ENCODE measurements at places on chromosomes 5 and 9.

GRCh38 chr9:1272488-1272887 lies 222.3 kb downstream of the DMRT2 start:
- no peak for DNase-seq

GRCh38 chr9:107337676-107338590 lies 54.9 kb downstream of the RAD23B start:
- DNase-seq, result no peak

GRCh38 chr9:127825319-127826051 lies 22.8 kb downstream of the FPGS start:
- DNase-seq, result no peak

- DNase-seq, result no peak
Measured at GRCh38 chr5:17317473-17317872, 100.0 kb downstream of the BASP1 start.

DNA sequence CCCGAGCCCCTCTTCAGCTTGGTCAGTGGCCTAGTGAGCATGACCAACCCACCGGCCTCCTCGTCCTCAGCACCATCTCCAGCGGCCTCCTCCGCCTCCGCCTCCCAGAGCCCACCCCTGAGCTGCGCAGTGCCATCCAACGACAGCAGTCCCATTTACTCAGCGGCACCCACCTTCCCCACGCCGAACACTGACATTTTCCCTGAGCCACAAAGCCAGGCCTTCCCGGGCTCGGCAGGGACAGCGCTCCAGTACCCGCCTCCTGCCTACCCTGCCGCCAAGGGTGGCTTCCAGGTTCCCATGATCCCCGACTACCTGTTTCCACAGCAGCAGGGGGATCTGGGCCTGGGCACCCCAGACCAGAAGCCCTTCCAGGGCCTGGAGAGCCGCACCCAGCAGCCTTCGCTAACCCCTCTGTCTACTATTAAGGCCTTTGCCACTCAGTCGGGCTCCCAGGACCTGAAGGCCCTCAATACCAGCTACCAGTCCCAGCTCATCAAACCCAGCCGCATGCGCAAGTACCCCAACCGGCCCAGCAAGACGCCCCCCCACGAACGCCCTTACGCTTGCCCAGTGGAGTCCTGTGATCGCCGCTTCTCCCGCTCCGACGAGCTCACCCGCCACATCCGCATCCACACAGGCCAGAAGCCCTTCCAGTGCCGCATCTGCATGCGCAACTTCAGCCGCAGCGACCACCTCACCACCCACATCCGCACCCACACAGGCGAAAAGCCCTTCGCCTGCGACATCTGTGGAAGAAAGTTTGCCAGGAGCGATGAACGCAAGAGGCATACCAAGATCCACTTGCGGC lies 1.8 kb downstream of the EGR1 start:
- DNase-seq, result peak; percentile 24

- DNase-seq, result no peak
Measured at GRCh38 chr9:5608298-5609225, 20.3 kb upstream of the RIC1 start.

DNA sequence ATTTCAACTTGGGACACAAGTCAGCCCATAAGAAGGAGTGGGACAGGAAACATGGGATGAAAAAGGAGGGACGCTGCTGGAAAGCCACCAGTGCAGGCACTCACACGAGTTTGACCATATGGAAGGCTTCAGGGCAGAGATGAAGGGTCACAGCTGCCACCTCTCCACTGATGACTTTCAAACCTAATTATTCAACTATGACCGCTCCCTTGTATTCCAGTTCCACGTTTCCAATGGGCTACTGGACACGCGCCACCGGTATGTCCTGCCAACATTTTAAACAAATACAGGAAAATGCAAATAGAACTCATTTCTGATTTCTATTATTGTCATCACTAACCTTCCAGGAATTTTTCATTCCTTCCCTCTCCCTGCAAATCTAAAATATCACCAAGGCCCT lies 134.7 kb downstream of the SLC1A3 start:
- DNase-seq, result no peak

GRCh38 chr5:142544071-142544753 lies 141.7 kb downstream of the FGF1 start:
- no peak for DNase-seq

DNA sequence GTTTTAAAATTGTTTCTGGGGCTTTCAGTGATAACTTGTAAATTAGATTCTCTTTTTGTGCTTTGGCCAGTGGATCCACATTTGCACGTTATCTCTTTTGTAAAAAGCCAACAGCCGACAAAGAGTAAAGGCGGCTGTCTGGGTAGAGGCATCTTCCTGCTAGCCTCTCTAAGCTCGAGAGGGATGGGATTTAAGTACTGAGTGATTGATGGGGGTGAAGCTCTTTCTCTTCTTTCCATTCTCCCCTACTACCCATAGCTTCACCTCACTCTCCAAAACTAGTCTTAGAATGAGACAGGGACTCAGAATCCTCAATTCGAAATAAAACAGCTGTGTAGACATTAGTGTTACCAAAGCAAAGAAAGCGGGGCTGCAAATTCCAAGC lies 3.4 kb downstream of the PBX3 start:
- DNase-seq, result no peak

- no peak for DNase-seq
Measured at GRCh38 chr9:22010866-22011625, 1.9 kb upstream of the CDKN2B start.

GRCh38 chr9:136607334-136607919 lies 55.3 kb upstream of the EGFL7 start:
- no peak for DNase-seq

GRCh38 chr9:2559192-2560152 lies 62.1 kb upstream of the VLDLR start:
- DNase-seq, result no peak

GRCh38 chr9:4939118-4939561 lies 45.9 kb upstream of the JAK2 start:
- DNase-seq, result no peak

DNA sequence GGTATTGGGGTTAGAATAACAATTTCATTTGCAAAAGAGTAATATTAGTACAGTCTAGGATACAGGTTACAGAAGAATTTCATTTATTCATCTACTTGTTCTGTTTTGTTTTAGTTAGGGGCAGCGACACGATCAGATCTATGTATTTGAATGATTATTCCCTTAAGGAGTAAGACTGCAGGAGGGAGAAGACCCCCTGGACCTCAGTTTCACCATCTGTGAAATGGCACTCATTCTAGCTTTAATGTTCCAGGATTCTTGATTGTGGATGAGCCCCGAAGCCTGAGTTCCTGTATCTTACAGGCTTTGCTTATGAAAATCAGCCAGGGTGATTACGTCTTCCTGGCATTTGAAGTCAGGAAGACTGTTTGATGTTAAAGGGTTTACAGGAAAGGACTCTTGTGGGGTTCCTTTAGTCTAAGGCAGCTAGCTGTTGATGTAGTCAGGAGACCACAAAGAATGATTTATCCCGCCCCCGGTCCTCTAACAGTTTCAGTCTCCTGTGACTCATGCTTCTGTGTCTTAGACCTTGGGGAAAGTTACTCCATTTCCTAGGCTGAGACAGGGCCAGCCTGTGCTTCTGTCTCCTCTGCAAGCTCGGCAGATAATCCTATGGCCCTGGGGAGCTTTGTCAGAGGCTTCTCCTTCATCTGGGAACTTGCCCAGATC lies 11.5 kb downstream of the SMIM3 start:
- no peak for DNase-seq

DNA sequence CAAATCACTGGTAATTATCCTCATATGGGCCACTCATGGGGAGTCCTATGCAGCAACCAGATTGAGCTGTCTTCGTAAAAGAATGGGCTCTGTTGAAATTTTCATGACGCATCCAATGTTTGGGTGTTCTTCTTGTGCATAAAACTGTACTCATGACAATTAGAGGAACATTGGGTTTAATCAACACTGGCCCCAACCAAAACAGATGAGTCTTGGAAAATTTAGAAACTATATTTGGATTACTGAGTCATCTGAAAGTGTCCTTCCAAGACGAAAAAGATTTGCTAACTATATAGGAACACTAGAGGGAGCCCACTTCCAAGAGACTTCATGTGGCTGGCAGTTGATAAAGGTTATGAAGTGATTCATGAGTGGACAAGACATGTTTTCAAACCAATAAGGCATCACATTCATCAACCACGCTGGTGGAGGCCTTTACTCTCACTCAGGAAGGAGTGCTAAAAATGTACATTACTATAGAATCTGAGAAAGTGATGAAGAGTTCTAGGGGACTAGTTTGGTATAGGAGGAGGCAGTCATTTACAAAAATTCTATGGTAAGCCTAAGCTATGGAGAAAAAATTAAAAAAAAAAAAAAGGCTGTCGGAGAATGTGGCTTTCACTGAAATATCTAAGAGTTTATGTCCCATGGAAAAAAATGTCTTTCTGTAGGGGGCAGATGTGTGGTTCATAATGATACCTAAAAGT lies 313.5 kb downstream of the PRDM9 start:
- DNase-seq, result no peak

DNA sequence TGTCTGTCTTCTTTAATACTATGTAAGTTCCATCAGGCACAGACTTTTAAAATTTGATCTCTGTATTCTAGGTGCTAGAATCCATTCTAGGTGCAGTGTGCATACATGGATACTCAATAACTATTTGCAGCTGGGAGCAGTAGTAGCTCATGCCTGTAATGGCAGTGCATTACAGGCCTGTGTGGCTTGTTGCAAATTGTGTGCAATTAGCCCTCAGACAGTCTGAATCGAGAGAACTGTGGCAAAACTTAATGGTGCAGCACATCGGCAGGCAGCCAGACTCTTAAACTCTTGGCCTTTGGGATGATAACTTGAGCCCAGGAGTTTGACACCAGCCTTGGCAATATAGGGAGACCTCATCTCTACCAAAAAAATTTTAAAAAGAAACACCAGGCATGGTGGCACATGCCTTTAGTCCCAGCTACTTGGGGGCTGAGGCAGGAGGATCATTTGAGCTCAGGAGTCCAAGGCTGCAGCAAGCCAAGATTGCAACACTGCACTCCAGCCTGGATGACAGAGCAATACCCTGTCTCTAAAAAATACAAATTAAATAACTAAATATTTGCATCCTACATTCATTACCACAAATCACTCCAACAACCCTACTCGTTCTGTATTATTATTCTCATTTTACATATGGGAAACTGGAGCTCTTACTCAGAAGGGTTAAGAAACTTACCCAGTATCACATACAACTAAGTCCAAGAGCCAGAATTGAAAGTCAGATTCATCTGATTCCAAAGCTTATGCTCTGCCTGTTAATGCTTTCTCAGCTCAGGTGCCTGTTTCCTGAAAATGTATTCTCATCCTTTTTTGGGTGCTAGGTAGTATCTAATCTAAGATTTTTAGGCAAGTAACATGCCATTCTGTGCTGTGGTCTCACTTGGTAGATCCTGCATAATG lies 30.1 kb downstream of the PRKACG start:
- no peak for DNase-seq

- no peak for DNase-seq
Measured at GRCh38 chr9:36976371-36977030, 57.6 kb downstream of the PAX5 start.

DNA sequence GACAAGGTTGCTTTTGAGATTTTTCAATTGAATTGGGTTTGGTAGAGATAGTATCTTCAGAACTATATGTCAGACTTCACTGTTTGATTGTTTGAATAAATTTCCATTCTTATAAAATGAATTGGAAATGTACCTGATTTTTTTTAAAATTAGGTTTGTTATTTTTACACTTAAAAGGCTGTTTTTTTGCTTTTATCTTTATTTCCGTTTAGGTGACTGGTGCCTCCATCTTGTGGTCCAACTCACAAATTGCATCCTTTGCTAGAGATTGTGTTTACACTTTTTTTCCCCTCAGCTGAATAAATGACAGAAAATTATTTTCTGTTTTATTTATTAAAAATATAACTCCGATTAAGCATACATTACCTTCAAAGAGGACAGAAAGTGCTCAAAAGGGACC lies 15.6 kb downstream of the NDUFAF2 start:
- no peak for DNase-seq

- DNase-seq, result no peak
Measured at GRCh38 chr5:40932766-40933165, 23.5 kb downstream of the C7 start.

GRCh38 chr9:133044661-133045060 lies 13.9 kb downstream of the GTF3C5 start:
- no peak for DNase-seq

DNA sequence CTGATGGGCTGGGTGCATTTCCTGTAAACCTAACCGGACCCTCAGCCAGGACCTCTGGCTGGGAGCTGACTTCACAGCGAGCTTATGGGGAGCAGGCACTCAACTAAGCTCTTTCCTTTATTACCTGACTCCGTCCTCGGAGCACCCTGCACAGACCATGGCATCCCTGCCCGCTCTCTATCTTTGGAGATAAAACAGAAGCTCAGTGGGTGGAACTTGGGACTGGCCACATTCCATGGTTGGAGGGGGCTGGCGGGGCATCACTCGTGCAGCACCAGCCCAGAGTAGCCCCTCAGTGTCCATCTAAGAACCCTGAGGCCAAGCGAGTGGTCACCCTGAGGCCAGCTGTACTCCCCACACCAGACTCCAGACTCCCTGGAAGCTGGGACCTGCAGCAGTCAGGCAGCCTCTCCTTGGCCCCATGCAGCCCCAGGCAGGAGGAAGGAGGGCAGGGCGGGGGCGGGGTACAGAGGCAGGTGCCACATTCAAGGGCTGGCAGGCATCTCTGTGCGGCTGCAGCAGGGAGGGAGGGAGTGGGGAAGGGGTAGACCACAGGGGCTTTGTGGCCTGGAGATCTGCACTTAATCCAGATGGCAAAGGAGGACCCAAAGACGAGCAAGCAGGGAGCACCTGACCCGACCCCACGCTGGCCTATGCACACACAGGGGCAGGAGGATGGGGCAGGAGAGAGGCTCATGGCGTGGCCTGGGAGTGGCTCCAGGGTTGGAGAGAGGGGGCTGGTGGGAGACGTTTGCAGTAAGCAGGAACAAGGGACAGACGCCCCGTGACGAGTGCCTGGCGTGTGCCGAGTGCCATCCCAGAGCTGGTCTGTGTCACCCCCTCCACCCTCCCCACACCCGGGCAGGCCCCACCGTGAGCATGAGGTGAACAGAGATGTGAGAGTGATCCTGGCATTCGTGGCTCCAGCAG lies 26.1 kb downstream of the GLT6D1 start:
- no peak for DNase-seq

DNA sequence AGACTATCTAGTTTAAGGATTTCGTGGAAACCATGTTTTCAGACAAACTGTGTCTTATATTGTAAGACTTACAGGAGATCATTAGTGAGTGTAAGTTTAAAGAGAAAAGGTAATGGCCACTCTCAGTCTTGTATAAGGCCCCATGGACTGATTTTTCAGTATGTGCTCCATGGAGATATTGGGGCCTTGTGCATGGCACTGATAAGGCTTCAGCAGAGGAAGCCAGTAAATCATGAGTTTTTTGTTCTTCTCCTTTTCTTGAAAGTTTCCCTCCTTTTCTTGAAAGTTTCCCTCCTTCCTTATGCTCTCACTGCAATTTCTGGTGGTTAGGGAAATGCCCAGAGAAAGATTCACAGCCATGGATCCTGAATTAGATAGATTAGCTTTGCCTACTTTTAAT lies 471.3 kb downstream of the LRRC70 start:
- DNase-seq, result no peak

GRCh38 chr9:135513351-135513846 lies 7.8 kb upstream of the LCN1 start:
- no peak for DNase-seq

- no peak for DNase-seq
Measured at GRCh38 chr5:175822225-175822624, 49.2 kb upstream of the CPLX2 start.

- DNase-seq, result no peak
Measured at GRCh38 chr5:128665747-128666355, 127.8 kb upstream of the FBN2 start.

All from stimulated activated CD8-positive, alpha-beta memory T cell treated with anti-CD3 and anti-CD28 coated beads, Interleukin-7, amount 100 ng/mL, for 1 hour (primary cell).